Activated CD4-positive, alpha-beta T cell treated with anti-CD3 and anti-CD28 coated beads for 1 hour (primary cell): ENCODE measurements at places on chromosomes 2 and 18.

DNA sequence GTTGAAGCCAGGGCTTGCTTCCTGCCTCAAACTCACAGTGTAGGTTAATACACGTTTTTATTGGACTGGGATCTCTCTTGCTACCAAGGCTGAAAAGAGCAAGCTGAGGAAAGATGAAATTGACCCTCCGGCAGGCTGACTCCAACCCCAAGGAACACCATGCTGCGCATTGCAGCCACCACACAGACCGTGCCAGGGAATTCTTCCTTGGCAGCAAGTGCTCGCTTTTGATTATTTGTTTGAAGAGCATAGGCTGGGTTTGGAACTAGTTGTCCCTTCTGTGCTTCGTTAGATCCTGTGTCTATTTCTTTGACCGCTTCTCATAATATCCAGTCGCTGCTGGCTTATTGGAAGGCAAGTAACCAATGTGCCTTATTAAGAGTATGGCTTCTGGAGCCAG, 34.4 kb upstream of the DARS1 start:
- DNase-seq, result no peak

DNA sequence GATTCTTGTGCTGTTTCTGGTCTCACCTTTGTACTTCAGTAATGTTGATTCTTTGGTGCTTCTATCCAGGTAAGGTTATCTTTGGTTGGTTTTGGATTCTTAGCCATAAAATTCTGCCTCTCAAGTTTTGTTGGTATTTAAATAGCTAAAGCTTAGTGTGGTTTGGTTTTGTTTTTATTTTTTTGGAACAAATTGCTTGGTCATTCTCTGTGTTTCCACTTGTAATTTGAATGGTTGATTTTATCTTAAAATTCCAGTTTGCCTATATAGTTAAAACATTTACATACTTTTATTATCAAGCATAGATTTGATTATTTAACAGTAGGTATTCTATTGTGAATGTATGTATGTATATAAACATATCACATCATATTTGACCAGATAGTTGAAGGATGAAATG, 6.6 kb downstream of the NCOA1 start:
- DNase-seq, result no peak

- no peak for DNase-seq
Observed at GRCh38 chr2:44143701-44144100, 25.0 kb upstream of the PPM1B start.

GRCh38 chr2:150147889-150148683, 339.4 kb downstream of the RND3 start:
- DNase-seq, result no peak

DNA sequence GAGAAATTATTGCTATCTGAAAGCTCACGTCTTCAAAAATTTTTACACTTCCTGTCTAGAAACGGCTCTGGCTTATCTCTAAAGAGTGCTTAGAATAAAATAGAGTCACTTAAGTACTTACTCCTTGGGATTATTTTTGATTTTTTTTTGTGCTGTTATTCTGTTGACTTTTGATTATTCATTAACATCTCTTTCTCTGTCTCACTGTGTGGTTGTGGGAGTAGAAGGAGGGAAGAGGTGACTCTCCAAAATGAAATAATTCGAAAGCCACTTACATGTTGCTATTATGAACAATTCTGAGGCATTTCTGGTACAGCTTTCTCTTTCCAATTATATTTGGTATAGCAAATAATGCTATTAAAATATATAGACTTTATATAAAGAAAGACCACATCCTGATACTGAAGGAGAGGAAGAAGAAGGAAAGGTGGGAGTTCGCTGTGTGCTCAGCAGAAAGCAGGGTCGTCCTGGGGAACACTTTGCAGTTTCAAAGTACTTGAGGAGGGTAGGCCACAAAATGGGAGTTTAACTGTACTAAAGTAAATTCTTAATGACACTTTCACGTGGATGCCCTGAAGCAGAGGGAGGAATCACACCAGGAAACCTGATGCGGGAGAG, 9.6 kb upstream of the MMADHC start:
- DNase-seq, result no peak

GRCh38 chr2:24241528-24241927, 66.7 kb downstream of the FAM228A start:
- DNase-seq, result no peak

DNA sequence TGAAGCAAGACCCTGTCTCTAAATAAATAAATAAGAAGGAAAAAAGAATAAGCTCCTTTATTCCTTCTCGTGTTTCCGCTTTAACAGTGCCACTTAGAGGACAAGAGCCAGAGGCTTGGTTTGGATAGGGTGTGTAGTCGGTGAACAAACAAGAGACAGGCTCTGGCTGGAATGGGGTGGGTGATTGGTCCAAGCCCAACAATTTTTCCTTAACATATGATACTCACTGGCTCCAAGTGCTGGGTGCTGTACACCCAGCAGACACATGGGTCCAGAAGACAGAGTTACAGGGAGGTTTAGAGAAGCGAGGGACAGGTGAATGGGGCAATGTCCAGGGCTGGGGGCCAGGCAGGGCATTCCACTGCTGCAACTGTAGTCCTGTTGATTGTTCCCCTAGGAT, 77.8 kb downstream of the NCAPH start:
- DNase-seq, result no peak

DNA sequence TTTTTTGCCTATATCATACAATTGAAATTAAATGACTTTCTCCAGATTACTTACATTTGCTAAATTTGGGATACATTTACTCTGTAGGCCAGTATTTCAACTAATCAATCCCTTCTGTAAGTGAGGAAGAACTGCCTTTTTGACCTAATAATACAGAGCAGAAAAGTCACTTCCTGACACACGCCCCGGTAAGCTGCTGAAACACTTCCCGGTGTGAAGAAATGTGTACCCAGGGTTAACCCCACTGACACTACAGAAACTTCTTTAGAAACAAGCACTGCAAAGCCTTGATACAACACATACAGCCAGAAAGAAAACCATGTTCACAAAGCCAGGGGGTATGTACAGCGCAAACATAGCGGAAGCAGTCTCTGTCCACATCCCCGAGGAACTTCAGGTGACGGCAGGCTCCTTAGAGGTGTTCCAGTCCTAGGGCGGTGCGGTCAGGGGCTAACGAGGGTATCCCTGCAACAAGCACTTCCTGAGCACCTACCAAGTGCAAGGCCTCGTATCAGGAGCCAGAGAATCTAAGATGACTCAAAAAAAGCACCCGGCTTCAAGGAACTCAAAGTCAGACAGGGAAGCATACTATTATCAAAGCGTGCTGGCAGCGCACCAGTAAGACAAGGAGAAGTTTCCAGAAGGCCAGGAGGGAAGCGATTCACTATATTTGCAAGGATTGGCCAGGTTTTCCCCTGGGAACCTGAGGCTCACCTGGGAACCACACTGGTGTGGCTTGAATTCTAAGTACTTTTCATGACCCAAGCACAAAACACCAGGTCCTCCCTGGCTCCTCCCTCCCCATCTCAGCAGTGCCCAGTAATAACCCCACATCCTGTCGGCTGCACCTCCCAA, 46.6 kb downstream of the ZNF516 start:
- no peak for DNase-seq

- DNase-seq, result no peak
Observed at GRCh38 chr2:223909001-223909741, 36.0 kb downstream of the WDFY1 start.

DNA sequence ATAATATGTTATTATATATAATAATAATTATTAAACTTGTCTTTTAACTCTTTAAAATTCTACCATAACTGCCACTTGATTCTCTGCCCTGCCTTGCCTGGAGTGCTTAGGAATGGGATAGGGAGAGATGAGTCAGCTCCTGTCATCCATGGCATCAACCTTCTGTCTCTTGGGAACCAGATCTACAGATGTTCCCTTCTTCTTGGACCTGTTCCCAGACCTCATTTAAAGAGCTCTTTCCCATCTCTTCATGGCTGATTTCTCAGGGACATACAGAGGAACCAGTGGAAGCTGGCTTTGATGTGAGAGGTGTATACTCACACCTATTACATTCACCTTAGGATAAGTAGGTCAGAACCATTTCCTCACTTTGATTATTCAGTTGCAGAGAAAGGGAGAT, 155.3 kb upstream of the MYO3B start:
- DNase-seq, result no peak

DNA sequence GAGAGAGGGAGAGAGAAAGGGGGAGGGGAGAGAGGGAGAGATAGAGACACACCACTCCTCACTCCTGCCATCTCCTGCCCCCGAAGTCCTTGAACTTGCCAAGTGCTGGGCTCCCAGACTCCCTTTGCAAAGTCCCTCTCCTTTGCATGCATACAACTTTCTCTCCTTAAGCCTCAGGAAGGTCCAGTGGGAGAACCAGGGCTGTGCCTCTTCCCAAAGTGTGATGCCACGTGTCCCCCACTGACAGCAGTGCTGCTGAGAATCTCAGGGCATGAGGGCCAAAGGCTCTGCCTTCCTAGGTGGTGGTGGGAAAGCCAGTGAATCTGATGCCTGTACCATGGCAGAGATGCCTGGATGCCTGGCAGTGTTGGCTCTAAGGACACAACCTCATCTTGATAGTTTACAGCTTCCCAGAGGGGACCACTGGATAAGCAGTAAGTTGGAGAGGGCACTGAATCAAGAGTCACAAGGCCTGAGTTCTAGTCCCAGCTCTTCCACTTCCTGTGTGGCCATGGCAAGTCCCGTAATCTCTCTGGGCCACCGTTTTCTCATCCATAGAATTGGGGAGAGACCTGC, 103.4 kb downstream of the CLIP4 start:
- DNase-seq, result no peak

DNA sequence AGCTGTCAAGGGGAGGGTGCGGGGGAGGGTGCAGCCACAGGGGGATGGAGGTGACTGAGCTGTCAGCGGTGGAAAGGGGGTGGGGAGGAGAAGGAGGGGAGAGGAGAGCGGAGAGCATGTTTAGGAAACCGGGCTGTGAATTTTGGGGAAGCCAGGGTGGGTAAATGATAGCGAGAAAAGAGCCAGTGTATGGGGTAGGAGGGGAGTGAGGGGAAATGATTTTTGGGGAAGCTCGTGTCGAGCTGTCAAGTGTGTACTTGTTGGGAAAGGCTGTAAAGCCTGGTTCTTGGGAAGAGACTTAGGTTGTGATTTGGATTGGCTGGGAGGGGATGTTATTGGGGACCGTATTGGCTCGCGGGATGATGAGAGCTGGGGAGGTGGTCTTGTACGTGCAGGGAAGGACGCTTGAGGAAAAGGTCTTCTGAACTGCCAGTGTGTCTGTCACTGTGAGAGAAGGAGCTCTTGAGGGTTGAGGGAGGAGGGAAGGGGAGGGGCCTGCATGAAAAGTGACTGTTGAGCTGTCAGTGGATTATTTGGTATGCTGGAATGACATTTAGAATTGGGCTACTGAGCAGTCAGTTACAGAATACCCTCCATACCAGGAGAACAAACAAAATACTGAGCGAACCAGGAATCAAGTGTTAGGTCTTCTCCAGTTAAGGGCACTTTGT, 1.0 kb downstream of the UBR3 start:
- DNase-seq, result no peak

- DNase-seq, result no peak
Observed at GRCh38 chr2:172204762-172205161, 102.1 kb upstream of the DLX2 start.

GRCh38 chr2:238061315-238062202, 758 bp downstream of the SCLY start:
- DNase-seq, result peak; percentile 17

DNA sequence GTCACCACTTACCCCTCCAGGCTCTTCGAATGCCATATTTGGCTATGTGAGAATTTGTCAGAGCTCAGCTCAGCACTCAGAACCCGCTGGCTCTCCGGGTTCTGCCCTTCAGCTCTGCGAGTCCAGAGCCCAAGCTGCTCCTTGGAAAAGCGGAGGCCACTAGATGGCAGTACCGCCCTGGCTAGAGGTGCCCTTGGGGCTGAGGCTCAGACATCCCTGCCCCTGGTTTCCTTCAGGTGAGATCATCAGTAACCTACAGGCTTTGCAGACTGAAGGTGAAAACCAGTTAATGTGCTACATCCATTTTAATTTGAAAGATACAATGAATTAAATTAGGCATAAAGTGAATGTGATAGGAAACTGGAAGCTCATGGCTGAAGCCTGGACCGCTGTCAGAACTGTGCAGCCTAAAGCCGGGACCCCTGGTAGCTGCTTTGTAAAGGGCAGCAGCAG, 285.6 kb downstream of the AGAP1 start:
- DNase-seq, result peak; percentile 31

DNA sequence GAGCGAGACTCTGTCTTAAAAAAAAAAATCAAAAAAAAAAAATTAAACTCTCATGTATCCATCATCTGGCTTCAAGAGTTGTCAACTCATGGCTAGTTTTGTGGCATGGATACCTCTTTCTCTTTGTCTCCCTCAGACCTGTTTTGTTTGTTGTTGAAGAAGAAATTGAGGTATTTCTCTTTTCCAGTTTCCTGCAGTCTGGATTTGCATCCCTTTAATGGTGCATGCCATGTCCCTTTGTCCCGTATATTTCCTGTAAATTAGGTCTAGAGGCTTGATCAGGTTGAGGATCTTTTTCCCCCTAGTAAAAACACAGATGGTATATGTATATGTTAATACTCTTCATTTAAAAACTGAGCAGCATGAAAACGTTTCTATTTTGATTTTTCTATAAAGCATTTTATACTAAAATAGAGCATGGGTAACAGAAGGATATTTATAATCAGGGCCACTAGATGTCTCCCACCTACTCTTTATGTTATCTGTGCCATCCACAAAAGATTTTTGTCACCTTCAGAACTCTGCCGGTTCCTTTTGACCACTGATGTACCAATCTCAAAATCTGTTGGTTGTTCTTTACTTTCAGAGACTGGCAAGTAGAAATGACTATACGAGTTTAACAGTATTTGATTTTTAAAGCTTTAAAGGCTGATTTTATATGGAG, 80.1 kb downstream of the GALNT1 start:
- DNase-seq, result no peak

GRCh38 chr2:31383471-31384153, 30.9 kb downstream of the XDH start:
- no peak for DNase-seq

- no peak for DNase-seq
Observed at GRCh38 chr2:39659765-39660611, 5.7 kb upstream of the TMEM178A start.

DNA sequence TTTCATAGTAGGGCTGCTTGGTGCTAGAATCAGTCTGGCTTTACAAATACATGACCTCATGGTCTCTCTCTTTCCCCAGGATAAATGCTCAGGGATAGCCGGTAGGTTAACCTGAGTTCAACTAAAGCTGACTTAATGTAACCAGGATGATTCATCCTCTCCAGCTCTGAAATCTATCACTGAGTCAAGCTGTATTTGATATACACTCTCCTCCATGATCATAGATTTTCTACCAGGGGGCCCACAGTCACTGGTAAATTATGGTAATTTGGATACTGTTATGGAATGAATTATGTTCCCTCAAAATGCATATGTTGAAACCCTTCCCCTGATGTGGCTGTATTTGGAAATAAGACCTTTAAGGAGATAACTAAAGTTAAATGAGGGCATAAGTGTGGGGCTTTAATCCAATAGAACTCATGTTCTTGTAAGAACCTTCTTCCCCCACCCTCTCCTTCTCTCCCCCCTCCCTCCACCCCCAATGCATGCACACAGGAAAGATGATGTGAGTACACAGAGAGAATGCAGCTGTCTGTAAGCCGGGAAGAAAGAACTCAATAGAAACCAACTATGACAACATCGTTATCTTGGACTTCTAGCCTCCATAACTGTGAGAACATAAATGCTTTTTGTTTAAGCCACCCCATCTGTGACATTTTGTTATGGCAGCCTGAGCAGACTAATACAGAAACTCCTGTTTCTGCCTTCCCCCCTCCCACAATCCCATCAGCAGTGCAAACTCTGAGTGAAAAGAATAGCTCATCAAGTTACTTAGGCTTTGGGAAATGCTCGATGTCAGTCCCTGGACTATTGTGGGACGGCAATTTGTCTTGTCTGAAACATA, 134.9 kb upstream of the KYNU start:
- no peak for DNase-seq
